NCI-H1930 (cell line): ENCODE measurements at places on chromosomes 12 and 14.

DNA sequence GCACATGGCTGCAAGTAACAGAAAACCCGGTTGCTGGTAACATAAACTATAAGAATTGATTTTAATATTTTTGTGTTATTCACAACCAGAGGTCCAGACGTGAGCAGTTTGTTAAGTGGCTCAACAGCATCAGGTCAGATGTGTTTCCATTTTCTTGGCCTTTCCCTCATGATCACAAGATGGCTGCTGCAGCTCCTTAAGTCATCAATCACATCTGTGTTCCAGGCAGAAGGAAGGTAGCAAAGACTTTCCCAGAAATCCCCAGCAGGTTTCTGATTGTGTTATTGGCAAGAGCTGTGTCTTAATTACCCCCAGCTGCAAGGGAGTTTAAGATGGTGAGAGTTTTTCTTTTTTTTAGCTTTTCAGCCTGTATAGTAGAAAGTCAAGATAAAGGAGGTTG lies 40.4 kb upstream of the MYL2 start:
- DNase-seq: no peak

- no peak for DNase-seq
Observed at GRCh38 chr14:83208341-83208740, 1674.7 kb upstream of the SEL1L start.

DNA sequence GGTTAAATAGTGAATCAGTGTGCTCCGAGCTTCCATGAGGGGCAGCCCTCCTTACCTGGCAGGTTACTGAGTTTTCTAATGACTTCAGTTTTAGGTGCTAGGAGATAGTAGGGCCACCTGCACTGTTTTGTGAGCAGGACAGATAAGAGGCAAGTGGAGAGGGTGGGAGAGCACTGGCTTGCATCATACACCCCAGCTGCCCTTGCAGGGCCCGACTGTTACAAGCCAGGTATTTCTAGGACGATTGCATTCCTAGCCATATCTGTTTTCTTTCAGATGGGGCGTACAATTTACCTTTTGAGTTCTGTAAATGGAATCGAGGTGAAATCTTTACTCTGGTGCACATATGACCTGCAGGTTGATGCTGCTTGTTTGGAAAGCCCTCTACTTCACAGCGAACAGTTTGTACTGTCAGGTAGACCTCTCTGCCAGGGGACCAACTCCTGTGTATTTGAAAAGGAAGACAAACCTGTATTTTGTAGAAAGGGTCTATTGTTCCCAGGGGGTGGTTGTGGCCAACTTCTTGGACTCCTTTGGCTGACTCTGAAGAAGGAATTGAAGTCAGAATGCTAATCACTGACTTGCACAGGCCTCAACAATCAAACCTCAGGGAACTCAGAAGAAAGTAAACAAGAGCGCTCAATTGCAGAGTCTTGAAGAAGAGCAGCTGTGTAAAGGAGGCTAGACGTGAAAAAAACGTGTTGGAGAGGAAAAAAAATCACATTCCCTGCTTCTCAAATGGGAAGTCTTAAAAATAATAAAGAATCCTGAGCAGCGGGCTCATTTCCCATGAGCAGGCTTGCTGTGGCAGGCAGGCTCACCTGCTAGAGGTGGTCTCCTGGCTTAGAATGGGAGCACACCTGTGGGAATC lies 57.3 kb downstream of the ETV6 start:
- DNase-seq: no peak

DNA sequence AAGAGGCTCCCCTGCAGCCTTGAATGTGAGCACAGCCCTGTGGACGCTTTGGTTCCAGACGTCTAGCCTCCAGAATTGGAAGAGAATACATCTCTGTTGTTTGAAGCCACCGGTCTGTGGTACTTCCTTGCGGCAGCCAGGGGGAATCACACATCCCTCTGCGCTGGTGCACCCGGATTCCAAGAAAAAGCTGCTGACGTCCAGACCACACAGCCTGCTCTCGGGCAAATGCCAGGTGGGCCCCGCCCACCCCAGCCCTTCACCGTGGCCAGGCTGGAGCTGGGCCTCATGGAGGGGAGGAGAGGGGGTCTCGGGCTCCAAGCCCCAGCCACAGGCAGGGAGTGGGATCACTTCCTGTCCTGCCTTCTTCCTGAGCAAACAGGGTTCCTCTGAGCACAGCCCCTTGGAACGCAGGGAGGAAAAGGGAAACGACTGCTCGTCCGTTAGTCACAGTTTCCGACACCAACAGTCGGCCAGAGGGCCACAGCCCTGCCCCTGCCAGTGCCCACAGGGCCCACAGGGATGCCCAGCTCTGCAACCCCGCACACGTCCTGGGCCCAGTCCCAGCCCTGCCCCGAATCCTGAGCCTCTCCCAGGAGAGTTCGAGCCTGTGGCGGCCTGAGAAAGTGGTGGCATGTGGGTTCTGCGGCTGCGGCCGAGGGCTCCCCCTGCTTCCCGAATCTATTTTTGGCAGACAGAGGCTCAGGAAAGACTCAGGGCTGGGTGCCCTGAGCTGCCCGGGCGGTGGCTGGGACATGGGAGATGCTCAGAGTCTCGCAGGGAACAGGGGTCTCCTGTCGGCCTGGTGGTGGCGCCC lies 85.3 kb downstream of the RFLNA start:
- DNase-seq: no peak

- DNase-seq: no peak
Observed at GRCh38 chr14:99670361-99671234, 13.5 kb upstream of the CYP46A1 start.

GRCh38 chr12:105882404-105882803 lies 256.4 kb downstream of the NUAK1 start:
- DNase-seq: no peak

- DNase-seq: no peak
Observed at GRCh38 chr12:39095636-39096330, 190.4 kb upstream of the CPNE8 start.

- no peak for DNase-seq
Observed at GRCh38 chr12:6476489-6476888, 6.0 kb upstream of the VAMP1 start.

DNA sequence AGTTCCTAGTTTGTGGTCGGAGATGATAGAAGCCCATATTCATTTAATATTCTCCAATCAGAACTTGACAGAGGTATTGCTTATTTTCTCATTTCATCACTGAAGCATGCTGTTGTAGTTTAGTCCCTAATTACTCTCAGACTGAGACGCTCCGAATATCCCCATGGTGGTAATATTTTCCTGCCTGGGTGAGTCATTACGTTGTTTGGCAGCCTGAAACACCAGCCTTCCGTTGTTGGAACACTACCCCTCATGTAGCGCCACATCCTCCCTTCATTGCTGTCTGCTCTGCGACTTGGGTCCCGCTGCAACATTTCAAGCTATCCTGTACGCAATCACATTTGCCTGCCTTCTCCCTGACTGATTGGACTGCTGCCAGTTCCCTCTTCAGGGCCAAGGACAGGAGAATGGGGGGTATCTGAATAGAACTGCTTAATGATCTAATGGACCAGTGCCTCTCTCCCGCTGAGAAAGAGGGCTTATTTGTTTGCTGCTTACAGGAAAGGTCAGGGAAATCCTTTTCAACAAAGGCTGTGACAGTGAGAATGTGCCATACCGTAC lies 369.1 kb downstream of the NPAS3 start:
- DNase-seq: no peak

- peak; percentile 17 for DNase-seq
Observed at GRCh38 chr12:47819896-47820630, at the start of gene HDAC7. Gene HDAC7 (minus strand): TSS chr12:47819903. CDS start chr12:47819785, 118 bp downstream.
